Skeletal muscle cell (primary cell): ENCODE measurements at places on chromosomes 7 and 10.

DNA sequence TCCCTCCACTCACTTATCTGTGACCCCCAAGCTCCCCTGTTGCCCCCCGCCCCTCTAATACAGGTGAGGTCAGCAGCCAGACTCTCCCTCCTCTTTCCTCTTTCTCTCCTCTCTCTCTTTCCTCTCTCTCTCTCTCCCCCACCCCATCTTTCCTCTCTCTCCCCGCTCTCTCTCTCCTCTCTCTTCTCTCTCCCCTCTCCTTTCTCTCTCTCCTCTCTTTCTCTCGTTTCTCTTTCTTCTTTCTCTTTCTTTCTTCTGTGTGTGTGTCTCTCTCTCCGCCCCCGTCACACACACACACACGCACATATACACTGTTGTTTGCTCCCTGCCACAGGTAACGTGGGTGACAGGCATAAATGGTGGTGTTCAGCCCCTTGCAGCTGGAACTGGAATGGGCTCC is 37.2 kb upstream of the PSMG3 start:
- DNase-seq: no peak

GRCh38 chr7:135121868-135122267 is 26.0 kb upstream of the TMEM140 start:
- DNase-seq: no peak

DNA sequence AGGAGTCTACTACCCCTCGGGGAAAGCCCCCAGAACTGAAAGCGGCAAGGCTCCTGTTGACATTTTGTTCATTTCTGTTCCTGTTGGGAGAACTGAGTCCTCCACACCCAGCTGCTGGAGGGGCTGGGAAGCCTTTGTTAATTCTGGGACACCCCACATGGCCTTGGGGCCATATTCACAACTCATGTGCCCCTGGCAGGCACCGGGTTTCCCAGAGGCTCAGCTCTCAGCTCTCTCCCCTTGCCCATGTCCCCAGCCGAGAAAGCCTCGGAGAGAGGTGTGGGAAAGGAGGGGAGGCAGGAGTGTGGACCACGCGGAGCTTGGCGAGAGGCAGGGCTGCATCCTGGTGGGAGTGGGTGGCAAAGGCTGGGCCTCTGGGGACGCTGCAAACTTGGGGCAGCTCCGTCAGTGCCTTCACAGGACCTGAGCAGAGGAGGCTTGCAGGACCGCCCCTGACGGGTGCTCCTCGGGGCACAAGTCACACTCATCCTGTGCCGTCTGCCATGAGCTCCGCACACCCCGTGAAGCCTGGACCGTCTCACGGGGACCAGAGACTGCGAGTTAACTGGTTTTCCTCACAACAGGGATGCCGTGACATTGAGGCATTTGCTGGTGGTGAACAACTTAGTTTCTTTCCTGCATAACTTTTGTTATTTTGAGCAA is 140.9 kb downstream of the DNAJB6 start:
- no peak for DNase-seq

GRCh38 chr7:66452165-66452564 is 176.5 kb upstream of the KCTD7 start:
- DNase-seq: no peak

DNA sequence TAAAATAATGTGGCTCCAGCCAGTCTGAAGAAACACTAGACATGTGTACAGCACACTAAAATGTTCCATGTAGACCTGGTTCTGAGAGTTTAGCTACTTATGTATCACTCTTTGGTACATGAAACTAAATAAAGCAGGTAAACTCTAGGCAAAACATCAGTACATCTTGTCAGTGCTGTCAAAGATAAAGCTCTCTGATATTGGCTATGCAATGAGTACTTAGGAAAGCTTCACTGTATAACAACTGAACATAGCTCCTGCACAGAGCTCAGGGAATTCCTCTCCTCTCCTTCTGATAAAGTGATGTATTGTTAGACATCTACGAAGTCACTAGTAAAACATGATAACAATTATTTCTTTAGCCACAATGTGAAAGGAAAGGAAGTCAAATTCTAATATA is 3.5 kb downstream of the LRRN3 start:
- no peak for DNase-seq

DNA sequence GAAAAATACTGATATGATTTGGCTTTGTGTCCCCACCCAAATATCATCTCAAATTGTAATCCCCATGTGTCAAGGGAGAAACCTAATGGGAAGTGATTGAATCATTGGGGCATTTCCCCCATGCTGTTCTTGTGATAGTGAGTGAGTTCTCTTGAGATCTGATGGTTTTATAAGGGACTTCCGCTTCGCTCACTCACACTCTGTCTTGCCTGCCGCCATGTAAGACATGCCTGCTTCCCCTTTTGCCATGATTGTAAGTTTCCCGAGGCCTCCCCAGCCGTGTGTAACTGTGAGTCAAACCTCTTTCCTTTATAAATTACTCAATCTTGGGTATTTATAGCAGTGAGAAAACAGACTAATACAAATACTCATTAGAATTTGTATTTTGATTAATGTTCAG is 5.1 kb upstream of the MRPS17 start:
- DNase-seq: no peak

DNA sequence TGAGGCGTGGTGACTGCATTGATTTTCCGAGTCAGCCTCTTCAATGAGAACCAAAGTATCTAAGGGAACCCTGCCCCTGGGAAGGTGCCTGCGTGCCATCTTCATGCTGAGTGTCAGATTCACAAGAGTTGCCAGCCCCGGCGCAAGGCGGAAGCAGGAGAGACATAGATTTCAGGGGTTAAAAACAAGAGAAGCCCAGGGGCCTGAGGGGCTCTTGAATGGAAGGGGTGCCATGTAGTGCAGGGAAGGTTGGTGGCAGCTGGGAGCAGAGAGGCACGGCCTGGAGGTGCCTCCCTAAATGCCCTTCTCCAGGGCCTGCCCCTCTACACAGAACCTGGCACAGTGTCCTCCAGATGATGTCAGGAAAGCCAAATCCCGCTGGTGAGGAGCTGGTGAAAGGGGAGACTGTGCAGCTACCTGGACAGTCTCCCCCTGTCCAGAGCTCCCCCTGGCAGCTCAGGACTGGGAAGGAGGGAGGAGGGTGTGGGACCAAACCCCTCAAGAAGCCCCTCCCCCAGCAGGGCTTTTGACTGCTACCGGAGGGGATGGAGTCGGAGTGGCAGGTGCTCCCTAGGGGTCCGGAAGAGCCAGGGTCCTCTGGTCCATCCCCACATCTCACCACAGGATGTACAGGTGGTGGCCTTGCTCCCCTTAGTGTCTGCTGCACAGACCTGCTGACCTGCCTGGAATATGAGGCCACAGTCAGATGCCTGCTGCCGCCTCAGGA is 137.9 kb downstream of the TCERG1L start:
- DNase-seq: no peak

GRCh38 chr7:156192921-156193320 is 380.7 kb upstream of the SHH start:
- DNase-seq: no peak

DNA sequence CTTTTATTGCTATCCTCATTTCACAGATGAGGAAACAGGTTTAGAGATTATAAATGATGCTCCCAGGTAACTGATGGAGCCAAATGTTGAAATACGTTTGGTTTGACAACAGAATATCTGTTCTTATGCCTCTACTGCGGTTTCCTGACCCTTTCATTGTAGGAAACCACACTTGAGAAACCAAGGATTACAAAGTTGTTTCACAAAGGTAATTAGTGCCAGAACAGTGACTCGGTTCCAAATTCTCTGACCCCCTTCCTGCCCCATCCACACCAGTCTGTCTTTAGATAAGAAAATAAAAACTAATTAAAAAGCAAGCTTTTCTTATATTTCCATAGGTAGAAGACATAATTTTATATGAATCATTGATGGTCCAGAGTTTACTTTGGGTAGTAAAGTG is 393.7 kb upstream of the MBL2 start:
- no peak for DNase-seq

- no peak for DNase-seq
These were observed 926.2 kb downstream of the KCNMA1 start for GRCh38 chr10:76711222-76711997.

DNA sequence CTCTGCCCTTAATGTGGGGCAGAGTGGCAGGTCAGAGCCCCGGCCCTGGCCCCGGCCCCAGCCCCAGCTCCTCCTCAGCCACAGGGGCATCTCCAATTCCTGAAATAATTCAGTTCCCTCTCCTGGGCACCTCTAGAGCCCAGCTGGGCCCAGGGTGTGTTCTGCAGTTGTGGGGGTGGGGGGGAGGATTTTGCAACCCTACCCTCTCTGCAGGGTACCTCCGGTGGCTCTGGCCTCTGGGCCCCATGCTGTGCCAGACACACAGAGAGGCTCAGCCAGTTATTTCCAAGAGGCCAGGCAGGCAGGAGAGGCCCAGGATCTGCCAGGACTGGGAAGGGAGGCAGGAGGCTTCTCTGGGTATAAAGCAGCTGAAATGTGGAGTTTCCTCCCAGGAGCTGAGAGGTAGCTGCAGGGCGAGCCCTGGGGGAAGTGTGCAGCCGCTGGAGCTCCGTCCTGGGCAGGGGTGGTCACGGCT is 47.9 kb downstream of the PWWP2B start:
- DNase-seq: no peak

DNA sequence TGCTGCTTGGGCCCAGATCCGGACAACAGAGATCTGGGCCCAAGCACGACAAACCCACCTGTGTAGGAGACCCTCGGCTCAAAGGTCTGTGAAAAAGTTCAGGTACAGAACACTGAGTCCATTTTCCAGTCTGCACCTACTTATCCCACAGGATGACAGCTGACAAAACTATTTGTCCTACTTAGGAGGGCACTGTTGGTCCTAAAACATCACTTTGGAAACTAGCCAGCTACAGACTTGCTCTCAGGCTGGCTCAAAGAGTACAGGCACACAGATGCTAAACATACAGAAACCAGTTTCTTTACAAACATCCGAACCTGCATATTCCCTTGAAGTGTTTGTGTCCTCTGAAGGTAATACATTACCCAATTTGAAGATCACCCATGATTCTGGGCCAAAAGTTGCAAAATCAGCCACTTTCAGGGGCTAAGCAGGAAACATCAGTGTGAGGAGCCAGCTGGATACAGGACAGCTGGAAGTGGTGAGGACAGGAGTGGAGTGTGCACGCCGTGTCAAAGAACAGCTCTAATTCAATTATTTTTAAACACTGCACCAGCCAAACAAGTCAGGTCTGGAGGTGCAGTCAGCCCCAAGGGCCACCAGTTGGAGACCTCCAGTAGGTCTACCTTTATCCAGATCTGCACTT is 88.5 kb downstream of the NOC3L start:
- DNase-seq: peak; percentile 14

DNA sequence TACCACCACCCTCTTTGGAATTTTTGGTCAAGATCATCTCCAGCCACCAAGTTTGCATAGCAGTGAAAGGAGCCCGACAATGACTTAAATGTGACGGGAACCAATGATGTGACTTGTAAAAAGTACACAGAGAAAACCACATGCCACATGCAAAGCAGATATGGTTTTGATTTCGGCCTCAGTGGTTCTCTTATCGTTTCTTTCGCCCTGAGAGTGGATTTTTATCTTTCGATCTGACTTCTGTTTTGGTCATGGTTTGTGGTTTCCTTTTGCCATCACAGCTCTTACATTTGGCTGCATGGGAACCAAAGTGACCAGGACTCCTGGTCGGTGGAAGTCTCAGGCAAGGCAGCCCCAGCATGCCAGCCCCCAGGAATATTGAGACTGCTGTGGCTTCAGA is 31.5 kb downstream of the TCF7L2 start:
- no peak for DNase-seq

- no peak for DNase-seq
These were observed 32.4 kb upstream of the ZNF273 start for GRCh38 chr7:64870656-64871055.

DNA sequence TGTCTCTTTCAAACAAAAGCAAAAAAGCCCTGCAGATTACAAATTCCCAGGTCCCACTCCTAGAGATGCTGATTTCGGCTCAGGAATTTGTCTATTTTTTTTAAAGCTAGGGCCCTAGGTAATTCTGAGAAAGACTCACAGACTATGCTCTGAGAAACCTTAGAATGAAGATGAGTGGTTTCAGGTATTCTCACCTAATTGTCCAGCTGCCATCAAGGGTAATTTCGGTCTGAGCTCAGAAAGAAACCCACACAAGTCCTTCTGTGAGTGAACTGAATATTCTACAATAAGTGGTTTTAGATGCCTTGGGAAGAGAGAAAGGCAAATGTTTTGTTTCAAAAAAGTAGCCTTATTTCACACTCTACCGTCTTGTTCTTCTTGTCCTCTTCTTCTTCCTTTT is 45.7 kb downstream of the DCLRE1A start:
- DNase-seq: no peak

DNA sequence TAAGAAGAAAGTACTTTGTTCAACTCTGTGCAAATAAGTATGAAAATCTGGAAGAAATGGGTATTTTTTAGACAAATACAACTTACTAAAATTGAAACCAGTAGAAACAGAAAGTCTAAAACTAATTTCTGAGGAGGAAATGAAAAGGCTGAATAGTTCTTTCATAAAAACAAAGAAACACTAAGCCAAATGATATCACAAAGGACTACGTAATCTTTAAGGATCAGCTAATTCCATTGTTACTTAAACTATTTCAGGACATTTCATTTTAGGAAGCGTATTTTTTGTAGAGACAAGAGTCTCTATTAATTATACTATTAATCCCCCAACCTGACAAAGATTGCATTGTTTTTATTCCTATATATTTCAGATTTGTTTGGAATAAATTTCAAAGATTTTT is 11.2 kb upstream of the CCSER2 start:
- DNase-seq: no peak

DNA sequence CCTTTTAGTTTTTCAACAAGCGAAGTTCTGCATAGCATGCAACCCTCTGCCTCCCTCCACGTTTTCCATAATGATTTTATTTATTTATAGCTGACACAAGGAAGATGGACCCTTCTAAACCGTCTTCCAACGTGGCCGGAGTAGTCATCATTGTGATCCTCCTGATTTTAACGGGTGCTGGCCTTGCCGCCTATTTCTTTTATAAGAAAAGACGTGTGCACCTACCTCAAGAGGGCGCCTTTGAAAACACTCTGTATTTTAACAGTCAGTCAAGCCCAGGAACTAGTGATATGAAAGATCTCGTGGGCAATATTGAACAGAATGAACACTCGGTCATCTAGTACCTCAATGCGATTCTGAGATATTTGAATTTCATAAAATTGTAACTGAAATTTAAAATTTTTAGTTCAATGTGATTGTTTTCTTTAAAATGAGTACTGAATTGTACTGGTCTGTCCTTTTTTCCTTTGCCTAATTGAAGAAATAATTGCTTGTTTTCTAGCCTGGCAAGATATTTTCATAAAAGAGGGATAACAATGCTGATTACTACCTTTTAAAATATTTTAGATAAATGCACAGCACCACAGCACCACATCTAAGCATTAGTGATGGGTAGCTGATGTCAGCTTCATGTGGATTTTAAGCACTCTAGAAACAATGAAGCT is 41.5 kb upstream of the SLC39A12 start:
- DNase-seq: peak; percentile 13

DNA sequence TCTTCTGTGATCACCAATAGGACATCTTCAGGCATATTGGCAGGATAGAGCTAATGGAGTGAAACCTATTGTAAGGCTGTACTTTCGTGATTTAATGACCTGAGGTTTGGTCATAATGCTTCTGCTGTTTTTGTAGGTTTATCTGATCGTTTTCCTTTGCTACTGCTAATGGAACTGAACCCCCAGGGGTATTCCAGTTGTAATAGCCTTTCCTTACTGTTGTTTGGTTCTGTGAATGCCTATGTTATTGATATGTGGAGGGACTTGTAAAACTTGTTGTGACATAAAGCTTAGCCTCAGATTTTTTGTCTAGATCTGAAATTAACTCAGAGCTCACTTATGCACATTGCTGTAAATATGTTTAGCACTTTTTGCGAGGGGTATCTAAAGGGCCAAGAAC is 10.9 kb upstream of the VWA2 start:
- DNase-seq: no peak
